ENCODE measurements at places on chromosomes 6 and 20. TPM values are rescaled to one million over a fixed set of nuclear protein-coding genes. Genes with fewer than 3 reads are reported as not detected.

MRAP2 gene
- 3.7 TPM for total RNA-seq

LY86 gene
- total RNA-seq: 0.38 TPM

HLA-DRB5 gene
- total RNA-seq: 6.7 TPM

GRCh38 chr6:13371421-13372072, 43.2 kb upstream of the TBC1D7 start:
- no peaks in the 10 kb centered on the region for H3K36me3 ChIP-seq
- H3K27ac ChIP-seq: no peak overlapping the region
- no peaks in the 10 kb centered on the region for H3K4me1 ChIP-seq
- H3K27me3 ChIP-seq: no peaks in the 10 kb centered on the region
- no peak overlapping the region for H3K4me3 ChIP-seq

- no peak overlapping the region for H3K4me3 ChIP-seq
- no peaks in the 10 kb centered on the region for H3K4me1 ChIP-seq
- no peaks in the 10 kb centered on the region for H3K36me3 ChIP-seq
- no peak for DNase-seq
Measured at GRCh38 chr6:49913636-49914375, 47.5 kb upstream of the CRISP1 start.

DNA sequence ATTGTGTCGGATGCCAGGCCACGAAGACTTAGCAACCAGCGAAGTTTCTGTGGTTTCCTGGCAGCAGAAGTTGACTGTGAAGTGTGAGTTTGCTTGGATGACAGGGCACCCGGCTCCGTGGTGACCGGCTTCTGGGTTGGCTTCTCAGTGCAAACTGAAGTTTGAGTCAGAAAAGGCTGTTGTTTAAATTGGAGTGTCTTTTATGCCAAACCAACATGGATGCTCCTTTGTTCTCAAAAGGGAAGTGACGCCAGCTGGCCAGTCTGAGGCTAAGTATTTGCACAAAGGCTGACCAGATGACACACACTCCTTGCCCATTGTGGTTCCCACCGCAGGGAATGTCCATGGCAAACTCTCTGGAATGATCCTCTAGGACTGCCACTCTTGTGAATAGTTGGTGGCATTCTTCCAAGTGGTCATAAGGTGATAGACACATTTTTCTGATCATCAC, 164.8 kb upstream of the QKI start:
- H3K27ac ChIP-seq: no peak overlapping the region
- H3K4me3 ChIP-seq: no peak overlapping the region
- no peaks in the 10 kb centered on the region for H3K4me1 ChIP-seq
- no peaks in the 10 kb centered on the region for H3K36me3 ChIP-seq
- no peaks in the 10 kb centered on the region for H3K27me3 ChIP-seq

Measured in pancreas (tissue), 10 donors.